ENCODE measurements at places on chromosomes 16 and 17.

DNA sequence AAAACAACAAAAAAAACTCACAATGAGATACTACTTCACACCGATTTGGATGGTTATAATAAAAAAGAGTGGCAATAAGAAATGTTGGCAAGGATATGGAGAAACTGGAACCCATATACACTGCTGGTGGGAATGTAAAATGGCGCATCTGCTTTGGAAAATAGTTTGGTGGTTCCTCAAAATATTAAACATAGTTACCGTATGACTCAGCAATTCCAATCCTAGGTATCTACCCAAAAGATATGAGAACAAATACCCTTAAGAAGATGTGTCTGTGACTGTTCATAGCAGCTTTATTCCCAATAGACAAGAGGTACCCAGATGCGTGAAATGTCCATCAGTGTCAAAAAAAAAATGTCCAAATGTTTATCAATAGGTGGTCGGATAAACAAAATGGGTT is 7.2 kb downstream of the CPPED1 start:
- no peak for DNase-seq

DNA sequence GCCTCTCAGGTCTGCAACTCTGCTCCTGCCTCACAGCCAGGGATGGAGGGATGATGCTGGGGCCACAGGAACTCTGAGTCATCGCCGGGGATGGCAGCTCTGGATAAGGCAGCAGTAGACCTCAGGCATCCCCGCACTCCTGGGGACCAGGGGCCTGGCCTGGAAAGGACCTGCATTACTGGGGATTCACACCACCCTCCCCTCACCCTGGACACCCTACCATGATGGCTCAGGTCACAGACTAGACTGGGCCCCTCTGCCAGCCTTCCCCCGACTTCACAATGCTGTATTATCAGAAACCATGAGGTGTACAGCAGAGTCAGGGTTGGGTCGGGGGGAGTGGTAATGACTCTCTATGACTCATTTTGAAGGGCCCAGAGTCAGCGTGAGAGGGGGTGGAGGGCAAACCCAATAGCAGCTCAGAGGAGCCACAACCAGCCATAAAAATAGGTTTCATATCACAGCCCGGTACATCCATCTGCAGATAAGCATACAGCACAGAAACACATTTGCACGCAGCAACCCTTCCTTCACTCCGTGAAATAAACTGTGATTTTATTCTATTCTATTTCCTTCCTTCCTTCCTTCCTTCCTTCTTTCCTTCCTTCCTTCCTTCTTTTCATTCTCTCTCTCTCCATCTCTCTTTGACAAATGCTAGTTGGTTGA is 28.8 kb downstream of the DYNLRB2 start:
- peak; percentile 82 for DNase-seq

- no peak for DNase-seq
Measured at GRCh38 chr16:29030086-29030840, 45.4 kb downstream of the LAT start.

- DNase-seq, result no peak
Measured at GRCh38 chr16:88773812-88774291, 11.2 kb downstream of the PIEZO1 start.

GRCh38 chr16:85471469-85472431 is 141.4 kb upstream of the GSE1 start:
- DNase-seq, result no peak

GRCh38 chr17:14748036-14748710 is 447.3 kb downstream of the HS3ST3B1 start:
- DNase-seq, result no peak

- DNase-seq, result no peak
Measured at GRCh38 chr17:30790279-30790678, 34.2 kb downstream of the CRLF3 start.

- no peak for DNase-seq
Measured at GRCh38 chr17:50547736-50548083, 736 bp downstream of the SPATA20 start.

DNA sequence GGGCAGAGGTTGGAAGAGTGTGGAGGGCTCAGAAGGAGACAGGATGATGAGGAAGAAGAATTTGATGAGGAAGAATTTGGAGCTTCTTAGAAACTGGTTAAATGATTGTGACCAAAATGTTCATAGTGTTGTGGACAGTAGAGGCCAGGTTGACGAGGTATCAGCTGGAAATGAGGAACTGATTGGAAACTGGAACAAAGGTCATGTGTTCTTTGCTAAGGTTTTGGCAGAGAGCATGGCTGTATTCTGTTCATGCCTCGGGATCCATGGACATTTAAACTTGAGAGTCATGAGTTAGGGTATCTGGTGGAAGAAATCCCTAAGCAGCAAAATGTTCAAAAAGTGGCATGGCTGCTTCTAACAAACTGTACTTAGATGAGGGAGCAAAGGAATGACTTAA is 19.3 kb downstream of the CHMP6 start:
- no peak for DNase-seq

GRCh38 chr16:67563708-67564468 is 1.6 kb downstream of the CTCF start:
- no peak for DNase-seq

DNA sequence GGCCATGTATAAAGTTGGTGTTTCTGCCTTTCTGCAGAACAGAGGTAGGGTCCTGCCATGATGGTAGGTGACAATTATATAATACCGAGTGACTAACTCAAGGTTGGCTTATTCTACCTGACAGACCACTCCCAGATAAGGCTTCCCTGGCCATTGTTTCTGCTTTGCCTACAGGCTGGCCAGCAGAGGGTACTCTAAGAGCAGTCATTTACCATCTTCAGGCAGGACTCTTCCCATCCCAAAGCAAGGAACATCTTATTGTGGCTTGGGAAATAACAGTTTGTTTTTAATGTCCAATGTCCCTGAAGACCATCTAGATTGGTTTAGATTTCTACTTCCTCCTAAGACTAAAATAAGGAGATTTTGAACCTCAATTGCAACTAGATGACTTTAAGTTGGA is 74.1 kb downstream of the SNX11 start:
- no peak for DNase-seq

- DNase-seq, result no peak
Measured at GRCh38 chr17:79715943-79716797, 14.6 kb upstream of the ENPP7 start.
